SJCRH30 (cell line): ENCODE measurements at places on chromosomes 16 and 17.

DNA sequence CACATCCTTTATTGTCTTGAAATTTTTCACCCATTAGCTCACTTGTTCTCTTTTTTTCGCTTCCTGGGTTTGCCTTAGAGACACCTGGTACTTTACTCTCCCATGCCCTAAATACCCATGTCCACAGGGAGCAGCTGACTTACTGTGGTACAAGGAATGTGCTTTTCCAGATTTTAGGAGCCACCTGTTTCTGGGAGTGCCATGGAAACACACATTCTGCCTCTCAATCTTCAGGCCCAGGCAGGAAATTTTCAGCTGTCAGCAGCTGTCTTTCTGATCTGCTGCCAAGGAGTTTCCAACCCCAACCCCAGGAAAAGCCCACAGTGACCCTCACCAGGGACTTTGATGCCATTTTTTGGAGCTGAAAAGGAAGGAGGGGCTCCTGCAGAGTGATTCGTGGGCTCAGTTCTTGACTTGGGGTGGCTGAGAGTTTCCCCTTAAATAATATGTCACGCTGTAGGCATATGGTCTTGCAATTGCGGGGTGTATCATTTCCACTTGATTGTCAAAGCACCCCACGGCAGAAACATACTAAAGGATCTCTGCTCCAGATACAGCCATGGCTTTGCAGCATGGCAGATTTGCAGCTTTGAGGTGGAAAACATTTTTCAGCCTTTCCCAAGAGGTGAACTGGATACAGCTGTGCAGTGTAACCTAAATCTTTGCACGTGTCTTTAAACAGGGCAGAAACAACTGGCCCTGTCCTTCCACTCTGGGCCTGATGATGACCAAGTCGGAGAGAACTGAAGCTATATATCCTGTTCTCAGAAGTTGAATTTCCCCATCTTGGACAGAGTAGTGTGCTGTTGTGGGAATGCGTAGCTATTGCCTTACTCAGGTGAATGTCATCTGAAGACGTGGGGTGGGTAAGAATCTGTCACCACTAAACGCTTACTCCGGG, 19.2 kb downstream of the RBFOX1 start:
- peak overlapping the region; percentile 97 for H3K27ac ChIP-seq
- H3K27me3 ChIP-seq, result no peaks in the 10 kb centered on the region
- peak; percentile 98 for DNase-seq
- H3K4me1 ChIP-seq, result peaks cover 40% of the 10 kb centered on the region

GRCh38 chr16:87253536-87253935, 63.7 kb downstream of the C16orf95 start:
- H3K27ac ChIP-seq, result no peak overlapping the region
- DNase-seq, result no peak
- no peaks in the 10 kb centered on the region for H3K27me3 ChIP-seq
- no peaks in the 10 kb centered on the region for H3K4me1 ChIP-seq

GRCh38 chr16:5323284-5324141, 225.9 kb upstream of the EEF2KMT start:
- DNase-seq, result no peak
- no peak overlapping the region for H3K4me3 ChIP-seq
- H3K36me3 ChIP-seq, result no peaks in the 10 kb centered on the region

GRCh38 chr17:73096866-73097265, 4.4 kb upstream of the SLC39A11 start:
- no peaks in the 10 kb centered on the region for H3K36me3 ChIP-seq
- H3K27me3 ChIP-seq, result peaks cover 3% of the 10 kb centered on the region; the same call in 1 of the 2 replicates
- H3K27ac ChIP-seq, result no peak overlapping the region
- no peak overlapping the region for H3K4me3 ChIP-seq
- DNase-seq, result no peak
- H3K4me1 ChIP-seq, result no peaks in the 10 kb centered on the region; the same call in 1 of the 2 replicates

DNA sequence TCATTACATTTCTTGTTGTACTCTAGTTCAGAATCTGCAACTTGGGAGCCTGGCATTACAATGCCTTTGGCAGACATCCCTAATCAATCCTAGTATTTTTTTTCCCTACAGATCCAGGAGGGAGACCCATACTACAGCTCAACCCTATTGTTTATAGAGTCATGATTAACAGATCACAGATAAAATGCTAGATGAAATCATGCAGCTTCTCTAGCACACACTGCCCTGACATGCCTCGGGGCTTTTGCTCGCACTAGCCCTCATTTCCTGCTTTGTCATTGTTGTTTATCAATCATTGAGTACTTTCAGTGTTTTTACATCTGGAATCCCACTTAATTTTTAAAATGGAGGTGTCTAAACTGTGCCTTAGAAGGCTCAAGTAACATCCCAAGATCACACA, 412.5 kb downstream of the CA10 start:
- no peaks in the 10 kb centered on the region for H3K4me1 ChIP-seq
- no peaks in the 10 kb centered on the region for H3K36me3 ChIP-seq
- DNase-seq, result no peak
- no peak overlapping the region for H3K4me3 ChIP-seq
- no peaks in the 10 kb centered on the region for H3K27me3 ChIP-seq

GRCh38 chr17:37750768-37751475, 6.1 kb upstream of the HNF1B start:
- H3K4me1 ChIP-seq, result no peaks in the 10 kb centered on the region
- no peak for DNase-seq
- H3K27me3 ChIP-seq, result no peaks in the 10 kb centered on the region
- no peak overlapping the region for H3K4me3 ChIP-seq
- no peaks in the 10 kb centered on the region for H3K36me3 ChIP-seq
- no peak overlapping the region for H3K27ac ChIP-seq

- no peaks in the 10 kb centered on the region for H3K27me3 ChIP-seq
- no peak for DNase-seq
- no peaks in the 10 kb centered on the region for H3K36me3 ChIP-seq
- H3K4me3 ChIP-seq, result peak overlapping the region; percentile 80
- H3K27ac ChIP-seq, result no peak overlapping the region; the same call in 1 of the 2 replicates
Measured at GRCh38 chr16:88856122-88856827, 472 bp downstream of the GALNS start.

DNA sequence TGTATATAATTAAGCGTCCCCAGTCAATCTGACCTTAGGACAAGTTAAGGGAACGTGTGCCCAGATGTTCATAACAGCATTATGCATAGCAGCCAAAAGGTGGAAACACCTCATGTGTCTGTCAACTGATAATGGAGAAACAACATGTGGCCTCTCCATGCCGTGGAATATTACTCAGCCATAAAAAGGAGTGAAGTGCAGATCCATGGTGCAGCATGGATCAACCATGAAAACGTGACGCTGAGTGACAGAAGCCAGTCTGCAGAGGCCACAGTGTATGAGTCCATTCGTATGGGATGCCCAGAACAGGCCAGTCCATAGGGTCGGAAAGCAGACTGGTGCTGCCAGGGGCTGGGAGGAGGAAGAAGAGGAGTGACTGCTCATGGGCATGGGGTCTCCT, 161.0 kb upstream of the CIBAR2 start:
- H3K4me3 ChIP-seq, result no peak overlapping the region
- no peaks in the 10 kb centered on the region for H3K36me3 ChIP-seq

DNA sequence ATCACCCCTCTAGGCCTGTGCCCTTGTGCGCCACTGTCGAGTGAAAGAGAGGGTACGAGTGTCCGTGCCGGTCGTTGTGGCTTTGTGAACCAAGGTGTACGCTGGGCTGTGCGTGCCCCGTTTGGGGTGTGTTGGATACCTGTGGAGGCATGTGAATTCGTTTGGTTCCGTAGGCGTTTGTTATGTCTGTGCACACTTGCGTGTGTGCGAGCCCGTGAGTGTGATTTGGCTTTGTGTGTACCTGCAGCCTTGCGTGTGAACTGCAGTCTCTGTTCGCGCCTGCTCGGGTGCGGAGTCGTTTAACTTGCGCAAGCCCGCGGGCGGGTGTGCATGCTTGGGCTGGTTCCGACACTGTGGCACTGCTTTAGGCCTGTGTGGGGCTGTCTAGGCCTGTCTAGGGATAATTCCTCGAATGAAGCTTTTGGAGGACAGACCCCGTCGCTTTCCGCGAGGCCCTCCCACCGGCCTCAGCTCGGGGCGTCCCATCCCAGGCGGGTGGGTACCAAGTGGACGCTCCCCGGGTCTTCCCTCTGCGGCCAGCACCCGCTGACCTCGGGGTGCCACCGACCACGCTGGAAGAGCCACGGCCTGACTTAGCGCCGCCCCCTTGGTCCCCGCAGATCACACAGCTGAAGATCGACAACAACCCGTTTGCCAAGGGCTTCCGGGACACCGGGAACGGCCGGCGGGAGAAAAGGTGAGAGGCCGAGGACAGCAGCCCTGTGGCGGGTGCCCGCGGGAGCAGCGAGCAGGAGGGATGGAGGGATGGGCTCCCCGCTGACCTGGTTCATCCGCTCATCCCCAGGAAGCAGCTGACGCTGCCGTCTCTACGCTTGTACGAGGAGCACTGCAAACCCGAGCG, 4.4 kb downstream of the TBX2 start:
- no peaks in the 10 kb centered on the region for H3K27me3 ChIP-seq
- H3K36me3 ChIP-seq, result peaks cover 57% of the 10 kb centered on the region
- peak overlapping the region; percentile 61 for H3K27ac ChIP-seq
- peaks cover 5% of the 10 kb centered on the region; the same call in 1 of the 2 replicates for H3K4me1 ChIP-seq
- DNase-seq, result no peak

DNA sequence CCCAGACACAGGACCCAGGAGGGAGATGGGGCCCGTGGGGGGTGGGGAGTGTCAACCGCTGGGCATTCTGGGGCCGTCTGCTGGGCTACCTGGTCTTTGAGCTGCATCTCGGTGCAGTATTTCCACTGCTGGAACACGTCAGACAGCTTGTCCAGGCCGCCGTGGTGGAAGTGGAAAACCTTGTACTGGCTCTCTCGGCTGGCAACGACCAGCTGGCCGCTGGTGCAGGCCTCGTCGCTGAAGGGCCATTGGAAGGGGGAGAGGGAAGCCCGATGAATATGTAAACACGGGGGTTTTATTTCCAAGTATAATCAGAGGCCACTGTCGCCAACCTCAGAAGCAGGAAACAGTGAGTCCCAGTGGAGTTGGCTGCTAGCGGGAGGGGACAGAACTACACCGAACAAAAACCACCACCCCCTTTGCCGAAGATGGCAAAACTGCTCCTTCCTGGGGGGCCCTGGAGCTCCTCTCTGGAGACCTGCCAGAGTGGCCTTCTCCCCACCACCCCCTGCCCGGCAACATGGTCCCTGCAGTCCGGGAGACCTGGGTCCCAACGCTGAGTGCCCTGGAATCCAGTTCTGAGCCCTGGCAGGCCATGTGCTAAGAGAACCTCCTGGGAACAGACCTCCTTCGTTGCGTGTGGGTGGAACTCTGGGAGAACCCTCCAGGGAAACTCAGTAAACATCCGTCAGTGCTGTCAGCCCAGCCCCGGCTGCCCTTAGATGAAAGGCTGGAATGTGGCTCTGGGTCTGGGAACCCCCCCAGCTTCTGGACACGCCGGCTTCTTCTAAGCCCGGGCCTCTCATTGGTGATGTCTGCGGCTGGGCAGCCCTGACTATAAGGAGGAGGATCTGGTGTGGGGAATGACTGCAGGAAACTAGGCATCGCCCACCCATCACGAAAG, 84.1 kb downstream of the TBC1D16 start:
- peaks cover 16% of the 10 kb centered on the region; the same call in 1 of the 2 replicates for H3K4me1 ChIP-seq
- H3K36me3 ChIP-seq, result 0 out of 2 replicates have a peak, but pooled peaks cover 5% of the 10 kb centered on the region
- peak overlapping the region; percentile 25; the same call in 1 of the 2 replicates for H3K27ac ChIP-seq
- peak overlapping the region; percentile 10; the same call in 1 of the 2 replicates for H3K4me3 ChIP-seq

GRCh38 chr17:34299956-34300577, 14.5 kb downstream of the CCL11 start:
- H3K4me3 ChIP-seq, result no peak overlapping the region
- 0 out of 2 replicates have a peak, but pooled peaks cover 3% of the 10 kb centered on the region for H3K27me3 ChIP-seq
- peaks cover 16% of the 10 kb centered on the region for H3K4me1 ChIP-seq
- DNase-seq, result peak; percentile 11
- peak overlapping the region; percentile 30 for H3K27ac ChIP-seq

- DNase-seq, result peak; percentile 10
- no peaks in the 10 kb centered on the region for H3K27me3 ChIP-seq
- H3K4me3 ChIP-seq, result no peak overlapping the region
- no peak overlapping the region for H3K27ac ChIP-seq
- no peaks in the 10 kb centered on the region for H3K36me3 ChIP-seq
Measured at GRCh38 chr16:9260666-9261065, 169.2 kb downstream of the HAPSTR1 start.

DNA sequence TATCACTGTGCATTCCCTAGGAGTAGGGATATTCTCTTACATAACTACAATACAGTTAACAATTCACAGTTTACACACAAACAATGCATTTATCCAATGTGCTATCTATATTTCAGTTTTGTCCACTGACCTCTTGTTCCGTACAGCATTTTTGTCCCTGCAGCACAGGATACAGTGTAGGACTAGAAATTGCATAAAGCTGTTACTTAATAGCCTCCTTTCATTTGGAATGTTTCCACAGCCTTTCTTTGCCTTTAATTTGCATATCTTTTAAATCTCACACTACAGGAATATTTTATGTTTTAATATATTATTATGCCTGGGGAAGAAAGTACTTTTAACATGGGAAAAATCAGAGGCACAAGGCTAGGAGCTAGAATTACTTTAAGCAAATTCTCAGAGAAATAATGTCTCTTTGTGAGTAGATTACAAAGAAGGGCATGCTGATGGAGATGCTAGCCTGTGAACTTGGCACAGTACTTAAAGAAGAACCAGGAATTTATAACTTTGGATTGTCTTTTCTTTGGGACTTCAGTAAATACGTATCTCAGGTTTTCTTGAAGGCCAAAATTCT, 144.3 kb downstream of the ITFG1 start:
- H3K4me3 ChIP-seq, result no peak overlapping the region
- no peak overlapping the region for H3K27ac ChIP-seq
- H3K27me3 ChIP-seq, result no peaks in the 10 kb centered on the region

DNA sequence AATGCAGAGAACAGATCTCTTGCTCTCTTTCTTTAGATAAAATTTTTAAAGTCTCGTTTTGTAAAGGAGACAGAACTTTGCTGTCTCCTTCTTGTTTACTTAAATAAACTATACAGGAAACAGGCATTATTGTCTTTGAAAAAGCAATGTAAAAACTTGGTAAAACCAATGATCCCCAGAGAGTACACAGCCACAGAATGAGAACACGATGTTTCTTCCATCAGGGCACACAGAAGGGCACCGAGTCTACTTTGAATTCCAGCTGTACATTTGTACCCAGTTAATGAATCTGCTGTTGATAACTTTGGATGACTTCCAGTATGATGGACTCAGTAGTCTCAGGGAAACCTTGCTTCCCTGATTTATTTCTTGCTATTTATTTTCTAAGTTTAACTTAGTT, 8.1 kb upstream of the TMEM100 start:
- no peak for DNase-seq

GRCh38 chr16:72969146-72969545, 78.8 kb downstream of the ZFHX3 start:
- no peaks in the 10 kb centered on the region for H3K36me3 ChIP-seq
- H3K27ac ChIP-seq, result no peak overlapping the region
- H3K27me3 ChIP-seq, result no peaks in the 10 kb centered on the region

DNA sequence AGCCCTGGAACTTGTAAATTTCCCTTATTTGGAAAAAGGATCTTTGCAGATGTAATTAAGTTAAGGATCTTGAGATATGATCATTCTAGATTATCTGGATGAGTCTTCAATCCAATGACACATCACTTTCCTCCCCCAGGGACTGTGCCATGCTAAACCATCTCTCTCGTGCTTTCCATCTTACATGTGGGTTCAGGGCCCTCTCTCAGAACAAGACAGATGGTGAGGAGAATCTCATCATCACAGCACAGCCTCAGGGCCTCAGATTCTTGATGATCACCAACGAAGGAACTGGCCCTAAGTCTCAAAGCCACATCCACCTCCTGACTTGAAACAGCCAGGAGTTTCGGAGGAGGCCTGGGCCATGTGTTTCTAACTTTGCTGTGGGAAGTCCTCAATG, 78.7 kb downstream of the LITAF start:
- H3K4me3 ChIP-seq, result no peak overlapping the region
- no peaks in the 10 kb centered on the region for H3K36me3 ChIP-seq
- no peaks in the 10 kb centered on the region; the same call in 1 of the 2 replicates for H3K27me3 ChIP-seq
- H3K4me1 ChIP-seq, result no peaks in the 10 kb centered on the region
- H3K27ac ChIP-seq, result no peak overlapping the region

- no peaks in the 10 kb centered on the region for H3K4me1 ChIP-seq
- H3K27me3 ChIP-seq, result no peaks in the 10 kb centered on the region
- no peak overlapping the region for H3K27ac ChIP-seq
- peak; percentile 18 for DNase-seq
- H3K36me3 ChIP-seq, result no peaks in the 10 kb centered on the region
Measured at GRCh38 chr16:27922433-27922832, 141.1 kb downstream of the GSG1L start.
